SK-N-SH (cell line): ENCODE measurements at places on chromosomes 7 and 10. TPM values are rescaled to one million over a fixed set of nuclear protein-coding genes. Genes with fewer than 3 reads are reported as not detected.

PON3 gene
- not detected in 2 replicates for polyA plus RNA-seq

MBLAC1 gene
- polyA plus RNA-seq, result 2.5 and 4.4 TPM in 2 replicates

SFTPA1 gene
- polyA plus RNA-seq, result not detected in 2 replicates

EIF5AL1 gene
- polyA plus RNA-seq, result 0.26 and 1.0 TPM in 2 replicates

ALOX5 gene
- polyA plus RNA-seq, result not detected in 2 replicates

GNAT3 gene
- not detected in 2 replicates for polyA plus RNA-seq

ACTR3C gene
- polyA plus RNA-seq, result 0.16 and 0.35 TPM in 2 replicates

CYP26C1 gene
- polyA plus RNA-seq, result not detected in 2 replicates

FKBP6 gene
- polyA plus RNA-seq, result not detected in 2 replicates

LSM5 gene
- polyA plus RNA-seq, result 21.2 and 22.2 TPM in 2 replicates

- no peak overlapping the region for H3K27ac ChIP-seq
- no peaks in the 10 kb centered on the region for H3K36me3 ChIP-seq
These were observed 1.7 kb upstream of the VENTX start for GRCh38 chr10:133235932-133236331.

DNA sequence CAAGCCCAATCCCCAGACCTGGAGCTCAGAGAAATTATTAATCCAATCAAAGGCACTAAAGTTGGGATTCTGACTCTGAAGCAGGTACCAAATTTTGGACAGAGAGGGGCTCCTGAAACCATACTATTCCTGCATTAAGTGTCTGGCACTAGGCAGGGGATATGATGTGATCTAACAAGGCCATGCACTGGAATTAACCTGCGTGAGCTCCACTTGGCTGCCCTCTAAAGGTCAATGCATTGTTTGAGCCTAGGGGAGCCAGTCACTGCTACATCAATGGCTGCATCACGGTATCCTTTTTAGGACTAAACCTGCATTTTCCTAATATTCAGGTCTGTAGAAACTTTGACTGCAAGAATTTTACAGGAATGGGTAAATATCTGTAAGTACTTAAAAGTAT, 42.1 kb downstream of the ST8SIA6 start:
- no peaks in the 10 kb centered on the region for H3K36me3 ChIP-seq
- no peak overlapping the region for H3K4me3 ChIP-seq
- H3K27me3 ChIP-seq, result no peaks in the 10 kb centered on the region
- no peak for DNase-seq
- no peak overlapping the region for H3K27ac ChIP-seq

GRCh38 chr7:87608431-87608830, 7.7 kb upstream of the ABCB1 start:
- no peaks in the 10 kb centered on the region for H3K36me3 ChIP-seq
- H3K4me3 ChIP-seq, result no peak overlapping the region
- no peaks in the 10 kb centered on the region for H3K27me3 ChIP-seq
- no peak overlapping the region for H3K27ac ChIP-seq

GRCh38 chr7:105016709-105017656, 3.0 kb downstream of the KMT2E start:
- H3K4me1 ChIP-seq, result peaks cover 40% of the 10 kb centered on the region
- H3K36me3 ChIP-seq, result peaks cover 7% of the 10 kb centered on the region; the same call in 1 of the 2 replicates
- DNase-seq, result no peak
- peak overlapping the region; percentile 100 for H3K4me3 ChIP-seq
- H3K27ac ChIP-seq, result peak overlapping the region; percentile 100
- no peaks in the 10 kb centered on the region for H3K27me3 ChIP-seq

GRCh38 chr10:100045592-100045991, 35.8 kb upstream of the DNMBP start:
- H3K4me3 ChIP-seq, result no peak overlapping the region
- no peaks in the 10 kb centered on the region for H3K27me3 ChIP-seq
- H3K36me3 ChIP-seq, result no peaks in the 10 kb centered on the region
- no peaks in the 10 kb centered on the region for H3K4me1 ChIP-seq

DNA sequence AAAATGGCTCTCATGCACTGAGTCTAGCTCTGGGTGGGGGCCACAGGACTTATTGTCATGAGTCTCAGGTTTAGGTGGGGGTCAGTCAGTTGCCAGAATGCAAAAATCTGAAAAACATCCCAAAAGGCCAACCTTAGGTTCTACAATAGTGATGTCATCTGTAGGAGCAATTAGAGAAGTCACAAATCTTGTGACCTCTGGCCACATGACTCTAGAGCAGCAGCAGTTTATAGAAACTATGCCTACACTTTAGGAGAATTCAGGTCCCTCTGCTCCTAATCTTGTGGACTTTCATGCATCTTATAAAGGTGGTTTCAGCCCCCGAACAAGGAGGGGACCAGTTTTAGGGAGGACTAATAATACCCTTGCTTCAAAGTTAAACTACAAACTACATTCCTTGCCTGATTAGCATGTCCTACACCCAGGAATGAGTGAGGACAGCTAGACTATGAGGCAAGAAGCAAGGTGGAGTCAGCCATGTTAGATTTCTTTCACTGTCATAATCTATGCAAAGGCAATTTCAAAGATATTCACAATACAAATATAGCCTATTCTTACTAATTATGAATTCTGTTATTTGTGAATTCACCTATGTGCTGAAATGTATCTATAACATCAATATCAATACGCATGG, 123.5 kb upstream of the ADCY1 start:
- H3K27ac ChIP-seq, result no peak overlapping the region
- no peaks in the 10 kb centered on the region for H3K36me3 ChIP-seq
- H3K4me1 ChIP-seq, result peaks cover 2% of the 10 kb centered on the region
- no peak overlapping the region for H3K4me3 ChIP-seq
- H3K27me3 ChIP-seq, result no peaks in the 10 kb centered on the region

DNA sequence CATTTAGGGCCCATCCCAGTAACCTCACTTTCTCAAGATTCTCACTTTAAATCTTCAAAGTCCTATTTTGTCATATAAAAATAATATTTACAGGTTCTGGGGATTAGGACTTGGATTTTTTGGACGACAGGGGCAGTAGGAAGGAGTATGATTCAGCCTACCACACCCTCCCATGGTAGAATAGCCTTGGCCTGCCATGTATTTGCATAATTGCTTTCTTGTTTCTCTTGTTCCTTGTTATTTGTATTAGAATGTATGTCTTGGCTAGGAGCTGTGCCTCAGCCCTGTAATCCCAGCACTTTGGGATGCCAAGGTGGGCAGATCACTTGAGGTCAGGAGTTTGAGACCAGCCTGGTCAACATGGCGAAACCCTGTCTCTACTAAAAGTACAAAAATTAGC, 92.5 kb downstream of the ELAPOR2 start:
- no peak overlapping the region for H3K27ac ChIP-seq
- peaks cover 34% of the 10 kb centered on the region for H3K4me1 ChIP-seq
- H3K27me3 ChIP-seq, result no peaks in the 10 kb centered on the region
- no peaks in the 10 kb centered on the region for H3K36me3 ChIP-seq

DNA sequence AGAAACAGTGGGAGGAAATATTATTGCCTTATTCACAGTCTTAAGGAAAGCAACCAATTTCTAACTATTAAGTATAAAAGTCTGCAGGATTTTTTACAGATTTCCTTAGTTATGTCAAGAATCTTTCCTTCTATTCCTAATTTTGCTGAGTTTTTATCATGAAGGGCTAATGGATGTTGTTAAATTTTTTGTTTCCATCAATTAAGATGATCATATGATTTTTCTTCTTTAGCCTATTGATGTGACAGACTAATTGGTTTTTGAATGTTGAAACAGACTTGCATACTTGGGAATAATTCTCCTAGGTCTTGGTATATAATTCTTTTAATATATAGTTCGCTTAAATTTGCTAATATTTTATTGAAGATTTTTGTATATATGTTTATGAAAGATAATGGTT, 569.1 kb upstream of the KCND2 start:
- H3K4me3 ChIP-seq, result no peak overlapping the region
- H3K27me3 ChIP-seq, result no peaks in the 10 kb centered on the region
- no peaks in the 10 kb centered on the region for H3K36me3 ChIP-seq
- no peak for DNase-seq
- H3K4me1 ChIP-seq, result no peaks in the 10 kb centered on the region

DNA sequence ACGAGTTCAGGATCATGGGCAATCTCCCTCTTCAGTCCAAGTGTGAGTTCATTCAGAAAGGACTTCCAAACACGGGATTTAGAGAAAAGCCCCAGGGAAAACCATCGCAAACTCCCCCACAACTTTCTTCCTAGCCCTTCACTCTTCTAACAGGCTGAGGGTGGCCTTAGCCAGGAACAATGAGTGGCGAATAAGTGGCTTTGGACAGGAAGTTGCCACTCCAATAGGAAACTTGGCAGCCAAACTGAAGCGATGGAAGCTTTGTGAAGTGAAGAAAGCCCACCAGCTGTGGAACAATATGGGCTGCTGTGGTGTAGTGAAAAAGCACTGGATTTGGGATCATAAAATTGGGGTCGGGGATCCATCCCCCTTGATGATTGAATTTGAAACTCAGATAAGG, 193.2 kb downstream of the TEX36 start:
- H3K4me1 ChIP-seq, result peaks cover 4% of the 10 kb centered on the region; the same call in 1 of the 2 replicates
- H3K4me3 ChIP-seq, result no peak overlapping the region
- no peak overlapping the region for H3K27ac ChIP-seq
- H3K36me3 ChIP-seq, result no peaks in the 10 kb centered on the region
- H3K27me3 ChIP-seq, result no peaks in the 10 kb centered on the region

DNA sequence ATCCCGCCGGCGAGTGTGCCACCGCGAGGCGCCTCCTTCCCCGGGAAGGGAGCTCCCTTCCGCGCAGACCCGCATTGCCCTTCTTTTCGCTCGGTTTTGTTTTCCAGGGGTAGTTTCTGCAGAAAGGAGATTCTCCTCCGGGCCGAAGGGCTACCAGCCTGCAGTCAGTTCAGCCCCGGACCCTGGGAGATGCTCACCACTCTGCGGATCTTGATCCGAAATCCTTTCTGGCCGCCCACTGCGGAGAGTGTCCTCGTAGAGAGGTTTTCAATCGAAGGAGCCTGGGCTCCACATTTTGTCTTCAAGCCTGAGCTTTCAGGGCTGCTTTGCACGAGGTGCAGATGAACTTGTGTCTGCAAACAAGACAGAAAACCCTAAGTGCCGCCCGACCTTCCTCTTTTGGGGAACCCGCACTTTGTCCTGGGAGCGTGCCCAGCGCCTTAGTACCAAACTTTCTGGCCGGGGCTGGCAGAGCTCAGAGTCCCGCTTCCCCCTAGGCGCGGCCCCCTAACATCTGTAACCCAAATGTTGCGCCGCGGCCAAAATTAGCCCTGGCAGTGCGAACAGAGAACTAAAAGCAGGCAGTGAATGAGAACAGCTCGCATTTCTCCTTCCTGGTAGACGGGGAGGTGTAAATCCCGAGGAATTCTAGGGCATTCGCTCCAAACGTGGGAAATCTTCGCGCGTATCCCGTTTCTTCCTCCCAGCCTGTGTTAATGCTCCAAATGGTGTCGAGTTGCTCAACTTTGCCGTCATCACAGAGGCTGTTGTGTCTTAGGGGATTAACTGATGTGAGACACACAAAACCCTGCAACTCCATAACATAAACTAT, 6.7 kb upstream of the EN2 start:
- no peak overlapping the region for H3K4me3 ChIP-seq
- peaks cover 93% of the 10 kb centered on the region for H3K27me3 ChIP-seq
- no peaks in the 10 kb centered on the region for H3K4me1 ChIP-seq
- DNase-seq, result no peak

GRCh38 chr7:30403477-30403876, 75.1 kb downstream of the NOD1 start:
- H3K36me3 ChIP-seq, result no peaks in the 10 kb centered on the region
- no peaks in the 10 kb centered on the region for H3K27me3 ChIP-seq
- no peaks in the 10 kb centered on the region for H3K4me1 ChIP-seq
- no peak overlapping the region for H3K4me3 ChIP-seq

DNA sequence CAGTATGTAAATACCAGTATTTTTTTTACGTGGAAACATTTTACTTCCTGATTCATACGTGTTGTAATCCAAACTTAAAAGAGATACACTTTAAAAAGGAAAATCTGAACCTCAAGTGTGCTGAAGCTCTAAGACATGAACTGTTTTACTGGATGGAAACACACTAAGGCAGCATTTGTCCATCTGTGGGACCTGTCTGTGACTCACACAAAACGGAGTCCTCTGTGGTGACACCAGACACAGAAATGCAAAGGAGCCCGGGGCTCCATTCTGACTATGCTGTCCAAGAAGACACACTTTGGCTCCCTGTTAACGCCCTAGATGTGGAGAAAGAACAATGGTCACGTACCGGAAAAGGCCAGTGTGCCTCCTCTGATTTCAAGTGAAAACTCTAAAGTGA, 23.9 kb downstream of the RNF133 start:
- no peak for DNase-seq
- H3K4me3 ChIP-seq, result no peak overlapping the region
- no peak overlapping the region for H3K27ac ChIP-seq
- H3K36me3 ChIP-seq, result no peaks in the 10 kb centered on the region
- peaks cover 12% of the 10 kb centered on the region; the same call in 1 of the 2 replicates for H3K27me3 ChIP-seq

GRCh38 chr7:90828601-90829000, 232.5 kb downstream of the CDK14 start:
- H3K27me3 ChIP-seq, result no peaks in the 10 kb centered on the region
- no peak overlapping the region for H3K4me3 ChIP-seq
- H3K27ac ChIP-seq, result no peak overlapping the region
- peaks cover 32% of the 10 kb centered on the region for H3K4me1 ChIP-seq
- peaks cover 21% of the 10 kb centered on the region for H3K36me3 ChIP-seq

GRCh38 chr10:23310404-23310803, 34.2 kb downstream of the C10orf67 start:
- no peak overlapping the region for H3K4me3 ChIP-seq
- peaks cover 4% of the 10 kb centered on the region; the same call in 1 of the 2 replicates for H3K4me1 ChIP-seq
- no peak overlapping the region for H3K27ac ChIP-seq
- no peaks in the 10 kb centered on the region for H3K36me3 ChIP-seq
- no peak for DNase-seq
- no peaks in the 10 kb centered on the region for H3K27me3 ChIP-seq

GRCh38 chr10:108427146-108427545, 1262.6 kb upstream of the SORCS1 start:
- H3K4me1 ChIP-seq, result peaks cover 7% of the 10 kb centered on the region; the same call in 1 of the 2 replicates
- DNase-seq, result peak; percentile 9

DNA sequence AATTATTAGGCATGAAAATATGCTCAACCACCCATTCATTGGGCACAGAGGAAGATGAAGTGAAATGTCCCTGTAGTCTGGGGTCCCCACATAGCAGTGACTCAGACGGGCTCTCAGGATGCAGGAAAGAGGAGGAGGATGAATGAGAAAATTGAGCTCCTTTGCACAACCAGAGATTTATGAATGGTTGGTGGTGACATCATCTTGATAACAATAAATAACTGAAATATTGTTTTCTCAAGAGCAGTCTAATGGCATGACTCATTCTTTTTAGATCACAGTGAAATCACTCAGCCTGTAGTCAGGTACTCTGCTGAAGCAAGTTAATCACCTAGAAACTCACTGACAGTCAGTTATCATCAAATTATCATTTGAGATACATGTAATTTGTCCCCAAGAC, 254.1 kb downstream of the RELN start:
- H3K27ac ChIP-seq, result peak overlapping the region; percentile 5
- H3K4me3 ChIP-seq, result no peak overlapping the region

GRCh38 chr10:56836659-56837058, 475.6 kb upstream of the ZWINT start:
- H3K4me3 ChIP-seq, result no peak overlapping the region
- no peak overlapping the region for H3K27ac ChIP-seq
- no peaks in the 10 kb centered on the region for H3K27me3 ChIP-seq
- DNase-seq, result no peak
- H3K4me1 ChIP-seq, result no peaks in the 10 kb centered on the region

GRCh38 chr7:26508917-26509316, 217.3 kb downstream of the SNX10 start:
- H3K4me1 ChIP-seq, result no peaks in the 10 kb centered on the region
- no peak overlapping the region for H3K4me3 ChIP-seq
- H3K36me3 ChIP-seq, result no peaks in the 10 kb centered on the region
- DNase-seq, result no peak
- no peak overlapping the region for H3K27ac ChIP-seq
- 0 out of 2 replicates have a peak, but pooled peaks cover 4% of the 10 kb centered on the region for H3K27me3 ChIP-seq
